ENCODE measurements at places on chromosomes 2 and 18.
A peak's percentile ranks its signal among the peaks of the same experiment; 100 is the strongest.

DNA sequence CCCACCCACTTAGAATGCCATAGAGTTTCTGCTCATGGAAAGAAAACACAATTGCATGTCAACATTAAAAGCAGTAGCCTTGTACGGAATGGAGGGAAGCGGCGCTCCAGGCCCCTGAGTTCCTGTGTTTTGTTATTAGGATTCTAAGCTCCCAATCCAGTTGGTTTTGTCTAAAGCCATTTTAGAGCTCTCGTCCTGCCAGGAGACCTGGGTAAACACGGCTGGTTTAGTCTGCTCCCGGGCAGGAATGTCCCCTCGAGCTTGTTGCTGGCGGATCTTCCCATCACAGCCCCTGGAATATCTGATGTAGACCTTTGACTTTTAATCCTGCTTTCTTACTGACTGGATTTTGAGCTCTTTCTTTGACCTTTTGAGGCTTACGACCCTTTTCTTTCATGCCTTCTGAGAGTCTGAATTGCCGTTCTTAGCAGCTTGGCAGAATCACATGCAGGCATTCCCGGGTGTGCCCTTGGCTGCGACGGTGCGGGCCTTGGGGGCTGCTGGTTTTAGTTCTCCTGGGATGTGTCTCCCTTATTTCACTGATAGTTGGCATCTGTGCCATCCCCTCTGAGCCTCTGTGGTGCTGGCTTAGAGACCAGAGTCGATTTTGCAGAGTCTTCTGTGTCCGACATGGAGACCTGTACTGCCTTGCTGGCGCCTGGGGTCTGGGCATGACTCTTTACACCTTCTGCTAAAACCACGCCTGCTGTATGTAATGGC, 25.4 kb downstream of the GREB1 start:
- DNase-seq: no peak

DNA sequence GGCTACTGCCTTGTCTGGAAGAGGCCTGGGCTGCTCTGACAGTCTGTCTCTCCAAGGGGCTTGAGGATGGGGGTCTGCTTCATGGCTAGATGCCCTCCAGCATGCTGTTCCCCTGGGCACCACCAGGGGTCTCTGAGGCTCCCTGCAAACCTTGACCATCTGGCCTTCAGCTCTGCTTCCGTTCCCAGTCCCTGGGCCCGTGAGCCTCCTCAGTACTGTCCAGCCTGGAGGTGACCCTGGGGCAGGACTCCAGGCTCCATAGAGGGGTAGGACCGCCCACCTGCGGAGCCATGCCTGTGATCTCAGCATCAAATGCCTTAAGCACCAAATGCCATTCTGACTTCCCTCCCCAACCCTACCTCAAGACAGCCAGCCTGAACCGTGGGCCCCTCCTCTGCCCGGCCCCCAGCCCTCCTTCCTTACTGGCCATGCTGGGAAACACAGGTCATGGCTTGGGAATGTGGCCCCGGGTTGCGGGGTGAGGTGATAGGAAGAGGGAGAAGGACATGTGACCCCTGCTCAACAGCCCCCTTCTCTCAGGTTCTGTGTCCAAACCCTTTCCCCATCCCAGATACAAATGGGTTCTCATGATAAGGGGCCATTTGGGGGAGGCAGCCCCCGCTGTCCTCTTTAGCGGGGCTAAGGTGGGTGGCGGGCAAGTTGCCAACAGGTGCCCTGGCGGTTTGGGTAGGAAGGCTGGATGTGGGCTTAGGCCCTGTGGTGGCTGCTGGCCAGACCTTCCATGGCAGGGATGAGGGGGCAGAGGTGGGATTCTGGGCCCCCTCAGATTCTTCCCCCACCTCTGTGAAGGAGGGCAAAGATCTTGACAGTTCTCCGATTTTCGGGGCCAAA, 25.0 kb downstream of the SPEG start:
- peak; percentile 47 for DNase-seq

DNA sequence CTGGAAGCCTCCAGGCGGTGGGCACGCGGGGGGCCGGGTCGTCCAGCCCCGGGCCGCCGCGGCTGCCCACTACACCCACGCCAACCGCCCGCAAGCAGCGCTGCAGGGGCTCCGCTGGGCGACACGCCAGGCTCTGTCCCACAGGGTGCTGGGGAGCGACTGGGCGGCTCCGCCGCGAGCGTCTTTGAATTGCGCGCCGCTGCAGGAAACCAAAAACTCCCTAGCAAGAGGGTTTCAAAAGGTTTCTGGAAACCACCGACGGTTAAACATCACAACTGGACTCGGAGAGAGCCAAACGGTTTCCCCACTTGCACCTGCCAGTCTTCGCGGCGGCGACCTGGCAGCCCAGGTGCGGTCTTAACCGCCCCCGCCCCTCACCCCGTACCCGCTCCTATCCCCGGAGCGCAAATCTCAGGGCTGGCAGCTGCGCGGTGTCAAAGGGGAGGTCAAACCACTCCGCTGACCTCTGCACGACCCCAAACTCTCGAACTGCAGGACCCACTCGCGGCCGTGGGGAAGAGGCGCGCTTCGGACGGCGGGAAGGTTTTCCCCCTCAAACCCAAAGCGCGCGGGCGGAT, 1.0 kb downstream of the CXCR4 start:
- DNase-seq: no peak

- DNase-seq: no peak
Measured at GRCh38 chr2:162521871-162522650, 178.1 kb downstream of the GCA start.

GRCh38 chr18:11672198-11672597, 16.9 kb upstream of the GNAL start:
- no peak for DNase-seq

- no peak for DNase-seq
Measured at GRCh38 chr18:60163622-60164021, 209.0 kb downstream of the MC4R start.

DNA sequence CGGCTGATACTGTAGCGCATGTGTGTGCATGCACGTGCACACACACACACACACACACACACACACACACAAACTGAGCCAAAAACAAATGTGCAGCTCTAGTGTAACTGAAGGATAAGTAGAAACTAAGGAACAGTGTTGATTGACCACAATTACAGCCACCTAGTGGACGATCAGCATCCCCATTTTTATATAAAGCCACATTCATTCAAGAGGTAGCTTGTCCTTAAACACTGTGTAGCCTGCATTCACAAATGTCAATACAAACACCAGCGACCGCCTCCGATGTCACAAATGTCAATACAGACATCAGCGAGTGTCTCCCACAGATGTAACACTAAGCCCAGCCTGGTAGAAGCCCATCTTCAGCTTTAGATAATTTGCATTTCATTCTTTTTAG, 167.4 kb downstream of the PTGR3 start:
- DNase-seq: no peak

- no peak for DNase-seq
Measured at GRCh38 chr2:172380436-172381274, 46.7 kb upstream of the ITGA6 start.

DNA sequence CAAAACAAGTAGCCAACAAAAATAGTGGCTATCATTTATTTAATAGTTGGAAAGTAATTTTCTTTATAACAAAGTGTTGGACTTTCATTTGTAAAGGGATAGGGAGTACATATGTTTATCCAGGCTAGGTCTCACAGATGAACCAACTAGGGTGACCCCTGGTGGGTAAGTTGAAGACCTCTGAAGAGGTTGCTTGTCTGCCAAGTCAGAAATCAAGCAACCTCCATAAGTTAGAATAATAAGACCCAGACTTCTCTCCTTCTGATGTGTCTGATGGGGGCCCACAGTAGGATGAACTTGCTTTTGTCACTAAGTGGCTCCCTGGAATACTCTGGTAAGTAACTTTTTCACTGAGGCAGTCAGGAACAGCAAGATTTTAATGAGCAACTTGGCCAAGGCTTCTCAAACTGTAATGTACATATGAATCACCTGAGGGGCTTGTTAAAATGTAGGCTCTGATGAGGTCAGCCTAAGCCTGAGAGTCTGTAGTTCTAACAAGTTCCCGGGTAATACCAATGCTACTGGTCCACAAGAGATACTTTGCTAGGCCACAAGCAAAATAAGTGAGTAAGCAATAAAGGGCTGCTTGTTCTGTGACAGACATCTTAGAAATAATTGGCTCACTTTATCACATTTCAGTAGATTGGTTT, 319.6 kb downstream of the PIK3C3 start:
- no peak for DNase-seq

GRCh38 chr2:19762142-19762541, 139.6 kb downstream of the TTC32 start:
- no peak for DNase-seq

- no peak for DNase-seq
Measured at GRCh38 chr2:145284551-145284950, 764.6 kb upstream of the ZEB2 start.

- no peak for DNase-seq
Measured at GRCh38 chr2:63789338-63790020, 52.2 kb upstream of the UGP2 start.

DNA sequence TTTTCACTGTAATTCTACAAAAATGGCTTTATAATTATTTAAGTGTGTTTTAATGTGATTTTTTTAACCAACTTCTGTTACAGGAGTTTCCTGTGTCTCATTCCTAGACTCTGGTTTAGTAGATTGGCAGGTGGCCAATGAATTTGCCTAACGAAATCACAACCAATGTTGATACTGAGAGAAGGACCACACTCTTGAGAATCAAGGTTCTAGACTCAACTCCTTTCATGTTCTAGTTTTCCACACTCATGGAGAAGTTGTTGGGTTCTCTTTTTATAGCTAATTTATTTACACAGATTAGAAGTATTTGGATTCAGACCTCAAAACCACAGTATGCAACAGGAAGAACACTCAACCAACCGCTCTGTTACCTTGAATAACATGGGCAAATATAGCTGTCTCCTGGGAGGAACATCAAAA, 22.6 kb upstream of the USP34 start:
- DNase-seq: no peak

GRCh38 chr2:190551928-190552327, 17.4 kb upstream of the NEMP2 start:
- DNase-seq: no peak

DNA sequence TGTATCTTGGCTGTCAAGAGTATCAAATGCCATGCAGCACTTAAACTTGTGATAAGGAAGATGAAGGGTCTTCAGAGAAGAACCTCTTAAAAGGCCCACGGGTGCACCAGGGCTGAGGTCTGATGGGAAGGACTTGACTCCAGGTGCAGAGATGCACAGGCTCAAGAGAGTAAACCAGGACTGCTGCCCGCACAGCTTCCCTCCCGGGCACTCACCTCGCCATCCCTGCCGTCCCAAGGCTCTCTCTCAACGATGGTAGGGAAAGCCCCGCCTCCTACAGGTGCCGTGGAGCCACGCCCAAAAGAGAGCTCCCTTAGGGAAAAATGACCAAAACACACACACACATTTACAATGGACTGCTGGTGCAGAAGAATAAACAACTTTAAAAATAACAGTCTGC, 27.9 kb downstream of the PDIA6 start:
- no peak for DNase-seq

- DNase-seq: peak; percentile 71
Measured at GRCh38 chr2:26035090-26035743, 1.3 kb downstream of the RAB10 start.
